ENCODE measurements at places on chromosomes 16 and 17.

- peak; percentile 49 for DNase-seq
- no peak overlapping the region for H3K4me3 ChIP-seq
- no peaks in the 10 kb centered on the region for H3K36me3 ChIP-seq
- H3K27me3 ChIP-seq: peaks cover 3% of the 10 kb centered on the region
Observed at GRCh38 chr17:44905006-44906000, 6.1 kb upstream of the EFTUD2 start.

DNA sequence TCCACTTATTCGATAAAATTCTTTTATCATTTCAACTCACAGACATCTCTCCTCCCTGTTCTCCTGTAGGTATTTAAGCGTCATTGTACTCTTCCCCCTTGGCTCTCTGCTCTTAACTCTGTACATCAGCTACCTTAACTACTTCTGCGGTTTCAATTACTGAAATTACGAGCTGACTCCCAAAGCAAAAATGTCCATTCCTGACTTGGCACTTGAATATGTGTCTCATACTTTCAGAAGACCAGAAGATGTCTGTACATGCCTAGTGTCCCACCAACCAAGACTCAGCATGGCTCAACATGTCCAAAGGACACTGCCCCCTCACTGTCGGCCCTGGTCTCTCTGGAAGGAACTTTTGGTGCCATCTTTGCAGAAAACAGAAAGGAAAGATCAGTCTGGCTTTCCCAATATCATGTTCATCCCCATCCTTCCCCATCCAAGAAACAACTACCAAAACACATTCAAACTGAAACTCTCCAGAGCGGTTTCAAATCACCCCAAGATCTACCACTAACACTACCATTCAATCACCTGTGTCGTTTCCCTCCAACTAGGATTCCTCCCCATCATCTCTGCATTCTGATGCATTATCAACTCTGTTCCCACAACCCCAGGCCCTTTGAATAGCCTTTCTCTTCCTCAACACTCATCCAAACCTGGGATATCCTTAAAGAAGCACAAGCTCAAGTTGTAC lies 74.9 kb downstream of the ZFHX3 start:
- H3K27ac ChIP-seq: no peak overlapping the region
- no peak overlapping the region for H3K4me3 ChIP-seq
- DNase-seq: no peak
- H3K36me3 ChIP-seq: no peaks in the 10 kb centered on the region

- no peak for DNase-seq
- H3K4me3 ChIP-seq: no peak overlapping the region
- no peaks in the 10 kb centered on the region for H3K27me3 ChIP-seq
- H3K4me1 ChIP-seq: peaks cover 10% of the 10 kb centered on the region
- peak overlapping the region; percentile 55 for H3K27ac ChIP-seq
Observed at GRCh38 chr17:77726549-77727006, 231.9 kb upstream of the TNRC6C start.

- H3K4me3 ChIP-seq: no peak overlapping the region
- DNase-seq: no peak
- H3K4me1 ChIP-seq: no peaks in the 10 kb centered on the region
- peaks cover 64% of the 10 kb centered on the region for H3K27me3 ChIP-seq
- H3K27ac ChIP-seq: no peak overlapping the region
- H3K36me3 ChIP-seq: no peaks in the 10 kb centered on the region
Observed at GRCh38 chr17:76995387-76996105, 127.3 kb downstream of the MGAT5B start.

GRCh38 chr16:49484451-49484849 lies 110.8 kb downstream of the C16orf78 start:
- H3K4me1 ChIP-seq: peaks cover 9% of the 10 kb centered on the region
- H3K4me3 ChIP-seq: no peak overlapping the region
- H3K27ac ChIP-seq: no peak overlapping the region
- peaks cover 3% of the 10 kb centered on the region for H3K27me3 ChIP-seq

- H3K27ac ChIP-seq: peak overlapping the region; percentile 74
- peak overlapping the region; percentile 92 for H3K4me3 ChIP-seq
- no peaks in the 10 kb centered on the region for H3K36me3 ChIP-seq
- H3K4me1 ChIP-seq: peaks cover 19% of the 10 kb centered on the region
- no peak for DNase-seq
- H3K27me3 ChIP-seq: no peaks in the 10 kb centered on the region
Observed at GRCh38 chr16:23453338-23454052, 506 bp upstream of the COG7 start.

DNA sequence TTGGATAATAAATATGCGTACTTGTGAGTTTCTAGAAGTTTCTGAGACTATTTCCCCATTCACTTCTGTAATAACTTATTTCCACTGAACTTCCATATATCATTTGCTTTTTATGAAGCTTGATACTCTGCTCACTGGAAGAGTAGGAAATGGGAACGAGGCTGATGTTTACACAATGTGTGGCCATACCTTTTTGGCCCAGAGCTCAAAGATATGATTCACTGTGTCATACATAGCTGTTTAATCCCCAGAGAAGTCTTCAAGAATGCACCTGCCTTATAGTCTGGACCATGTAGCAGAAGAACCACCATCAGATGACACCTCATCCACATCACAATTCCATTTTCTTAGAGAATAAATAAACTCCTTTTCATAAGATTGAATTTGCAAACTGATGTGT lies 40.3 kb upstream of the TEKT3 start:
- no peaks in the 10 kb centered on the region for H3K36me3 ChIP-seq
- H3K27me3 ChIP-seq: no peaks in the 10 kb centered on the region
- no peak for DNase-seq
- H3K4me1 ChIP-seq: peaks cover 8% of the 10 kb centered on the region
- H3K27ac ChIP-seq: no peak overlapping the region
- no peak overlapping the region for H3K4me3 ChIP-seq

- H3K4me1 ChIP-seq: peaks cover 46% of the 10 kb centered on the region
- no peak overlapping the region for H3K4me3 ChIP-seq
- no peaks in the 10 kb centered on the region for H3K36me3 ChIP-seq
- H3K27me3 ChIP-seq: no peaks in the 10 kb centered on the region
- no peak for DNase-seq
- H3K27ac ChIP-seq: peak overlapping the region; percentile 99
Observed at GRCh38 chr16:27319257-27319965, 5.6 kb downstream of the IL4R start.

DNA sequence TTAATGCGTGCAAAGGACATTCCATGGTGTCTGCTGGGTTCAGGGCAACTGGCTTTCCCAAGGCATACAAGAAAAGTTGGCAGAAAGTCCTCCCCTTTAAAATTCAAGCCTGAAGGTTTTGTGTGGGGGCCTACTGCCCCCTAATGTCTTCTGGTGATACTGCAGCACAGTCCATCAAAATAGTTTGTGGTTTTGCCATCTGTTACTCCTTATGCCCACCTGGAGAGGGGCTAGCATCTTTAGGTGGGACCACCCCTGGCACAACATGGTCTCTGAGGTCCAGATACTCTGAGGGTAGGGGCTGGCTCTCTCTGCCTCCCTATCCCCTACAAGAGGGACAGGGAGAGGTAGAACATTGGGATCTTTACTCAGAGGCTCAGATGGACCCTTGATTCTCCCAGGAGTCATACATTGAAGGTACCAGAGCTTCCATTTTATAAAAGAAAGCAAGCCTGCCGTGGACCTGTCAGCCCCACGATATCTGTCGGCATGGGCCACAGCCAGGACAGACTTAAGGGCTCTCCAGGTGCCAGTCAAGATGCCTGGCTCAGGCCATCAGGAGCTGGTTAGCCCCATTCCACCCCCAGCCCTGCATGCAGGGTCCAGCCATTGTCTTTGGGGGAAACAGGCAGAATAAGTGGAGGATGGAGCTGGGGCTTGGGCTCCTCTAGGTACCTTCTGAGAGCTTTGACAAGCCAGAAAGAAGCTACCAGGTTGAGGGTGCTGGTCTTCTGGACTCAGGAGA lies 6.3 kb downstream of the ESRP2 start:
- peak; percentile 70 for DNase-seq
- H3K4me3 ChIP-seq: no peak overlapping the region
- H3K27me3 ChIP-seq: no peaks in the 10 kb centered on the region
- no peaks in the 10 kb centered on the region for H3K4me1 ChIP-seq
- H3K36me3 ChIP-seq: no peaks in the 10 kb centered on the region

- H3K27me3 ChIP-seq: no peaks in the 10 kb centered on the region
- peaks cover 72% of the 10 kb centered on the region for H3K4me1 ChIP-seq
- H3K36me3 ChIP-seq: no peaks in the 10 kb centered on the region
- no peak overlapping the region for H3K4me3 ChIP-seq
Observed at GRCh38 chr17:21209511-21210175, 4.3 kb downstream of the TMEM11 start.

DNA sequence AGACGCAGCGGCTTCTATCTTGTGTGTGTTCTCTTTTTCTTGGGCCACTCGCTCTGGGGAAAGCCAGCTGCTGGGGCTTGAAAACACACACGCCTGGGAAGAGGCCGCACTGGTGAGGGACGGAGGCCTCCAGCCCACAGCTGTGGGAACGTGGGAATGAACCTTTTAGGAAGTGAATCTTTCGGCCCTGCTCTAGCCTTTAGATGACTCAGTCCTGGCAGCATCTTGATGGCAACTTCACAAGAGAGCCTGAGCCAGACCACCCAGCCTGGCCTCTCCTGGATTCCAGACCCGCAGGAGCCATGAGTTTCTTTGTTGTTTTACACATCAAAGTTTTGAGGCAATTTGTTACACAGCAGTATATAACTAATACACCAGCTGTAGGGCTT lies 2.2 kb upstream of the PDPK1 start:
- H3K4me3 ChIP-seq: no peak overlapping the region
- DNase-seq: peak; percentile 79
- no peaks in the 10 kb centered on the region for H3K27me3 ChIP-seq
- peak overlapping the region; percentile 34 for H3K27ac ChIP-seq
- H3K36me3 ChIP-seq: peaks cover 5% of the 10 kb centered on the region
- peaks cover 28% of the 10 kb centered on the region for H3K4me1 ChIP-seq

GRCh38 chr17:61130330-61130729 lies 269.3 kb upstream of the TBX2 start:
- no peaks in the 10 kb centered on the region for H3K27me3 ChIP-seq
- no peak overlapping the region for H3K4me3 ChIP-seq
- H3K27ac ChIP-seq: no peak overlapping the region
- no peaks in the 10 kb centered on the region for H3K36me3 ChIP-seq
- DNase-seq: no peak
- peaks cover 68% of the 10 kb centered on the region for H3K4me1 ChIP-seq

GRCh38 chr17:1177016-1177700 lies 2.6 kb downstream of the ABR start:
- H3K27ac ChIP-seq: peak overlapping the region; percentile 22
- H3K36me3 ChIP-seq: no peaks in the 10 kb centered on the region
- peaks cover 9% of the 10 kb centered on the region for H3K4me1 ChIP-seq
- no peaks in the 10 kb centered on the region for H3K27me3 ChIP-seq
- DNase-seq: no peak

DNA sequence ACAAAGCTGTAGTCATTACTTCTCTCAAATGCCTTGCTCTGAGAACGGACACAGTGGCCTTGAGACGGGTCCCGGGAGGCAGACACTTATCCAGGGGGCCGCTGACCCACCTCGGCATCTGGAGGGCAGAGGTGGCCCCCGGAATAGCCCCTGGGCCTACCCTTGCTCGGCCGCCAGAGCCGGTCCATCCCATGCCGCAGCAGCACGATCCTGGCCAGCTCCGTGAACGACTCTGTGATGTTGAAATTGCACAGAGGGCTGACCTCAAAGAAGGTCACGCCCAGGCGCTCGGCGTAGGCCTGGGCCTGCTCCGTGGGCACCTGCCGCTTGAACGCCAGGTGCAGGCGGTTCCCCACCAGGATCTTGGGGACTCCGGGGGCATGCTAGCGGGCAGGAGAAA lies 10.1 kb upstream of the WDR45B start:
- no peak overlapping the region for H3K4me3 ChIP-seq
- no peak overlapping the region for H3K27ac ChIP-seq
- no peaks in the 10 kb centered on the region for H3K27me3 ChIP-seq

GRCh38 chr16:4414187-4414917 lies 2.0 kb downstream of the CORO7 start:
- DNase-seq: no peak
- H3K27ac ChIP-seq: no peak overlapping the region
- peaks cover 7% of the 10 kb centered on the region for H3K36me3 ChIP-seq
- H3K27me3 ChIP-seq: no peaks in the 10 kb centered on the region
- H3K4me1 ChIP-seq: peaks cover 24% of the 10 kb centered on the region
- H3K4me3 ChIP-seq: no peak overlapping the region

GRCh38 chr16:72845322-72846020 lies 202.5 kb downstream of the ZFHX3 start:
- DNase-seq: no peak
- no peak overlapping the region for H3K4me3 ChIP-seq
- H3K36me3 ChIP-seq: no peaks in the 10 kb centered on the region
- no peaks in the 10 kb centered on the region for H3K27me3 ChIP-seq

- DNase-seq: no peak
- H3K36me3 ChIP-seq: peaks cover 91% of the 10 kb centered on the region
- H3K27me3 ChIP-seq: no peaks in the 10 kb centered on the region
- peaks cover 22% of the 10 kb centered on the region for H3K4me1 ChIP-seq
Observed at GRCh38 chr17:17156107-17156506, 50.0 kb downstream of the PLD6 start.

GRCh38 chr16:14384745-14385144 lies 245.3 kb downstream of the PARN start:
- no peaks in the 10 kb centered on the region for H3K27me3 ChIP-seq
- no peak for DNase-seq
- no peaks in the 10 kb centered on the region for H3K36me3 ChIP-seq
- no peak overlapping the region for H3K27ac ChIP-seq
- H3K4me3 ChIP-seq: no peak overlapping the region
